ENCODE measurements at places on chromosomes 6 and 20.
A peak's percentile ranks its signal among the peaks of the same experiment; 100 is the strongest.

DNA sequence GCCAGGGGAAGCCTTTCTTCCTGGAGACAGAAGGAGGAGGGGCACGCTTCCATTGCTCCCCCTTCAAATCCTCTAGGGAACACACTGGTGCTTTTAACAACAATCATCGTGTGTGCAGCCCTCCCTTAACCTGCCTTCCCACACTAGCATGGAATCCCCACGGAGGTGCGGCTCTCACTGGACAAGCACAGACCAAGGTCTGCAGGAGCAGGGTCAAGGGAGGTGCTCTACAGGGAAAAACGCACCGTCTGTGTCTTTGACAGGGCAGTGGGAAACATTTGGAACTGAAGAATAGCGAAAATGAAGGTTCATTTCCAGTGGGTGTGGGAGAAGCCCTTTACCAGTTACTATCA is 527.1 kb downstream of the QKI start:
- H3K27ac ChIP-seq = no peak overlapping the region
- peak overlapping the region; percentile 27 for H3K4me3 ChIP-seq
- DNase-seq = no peak
- no peaks in the 10 kb centered on the region for H3K36me3 ChIP-seq

DNA sequence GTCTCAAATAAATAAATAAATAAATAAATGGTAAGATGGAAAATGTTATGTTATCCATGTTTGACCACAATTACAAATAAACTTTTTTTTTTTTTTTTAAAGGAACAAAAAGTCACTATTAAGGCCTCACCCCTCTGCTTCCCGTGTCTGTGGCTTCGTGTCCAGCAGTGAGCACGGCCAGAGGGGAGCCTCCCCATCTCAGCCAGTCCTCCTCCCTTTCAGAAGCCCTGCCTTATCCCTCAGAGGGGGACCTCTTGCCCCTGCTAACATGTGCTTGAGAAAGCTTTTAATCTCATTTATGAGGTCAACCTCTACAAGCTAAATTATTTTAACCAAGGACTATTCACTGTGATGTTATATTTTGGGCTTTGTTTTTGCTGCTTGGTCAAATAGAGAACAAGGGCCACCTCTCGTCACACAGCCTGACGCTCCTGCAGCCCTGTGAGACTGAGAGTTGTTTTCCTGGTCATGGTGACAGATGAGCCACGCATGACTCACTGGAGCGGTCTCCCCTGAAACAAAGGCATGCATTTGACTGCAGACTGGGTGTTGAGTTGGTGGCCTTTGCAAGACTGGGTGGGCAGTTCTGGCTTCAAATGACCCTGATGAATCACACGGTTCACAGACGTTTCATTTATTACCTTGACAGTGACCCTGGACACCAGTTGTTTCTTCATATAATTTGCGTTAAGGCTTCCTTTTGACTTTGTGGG is 131.8 kb downstream of the TIAM2 start:
- no peaks in the 10 kb centered on the region for H3K4me1 ChIP-seq
- no peaks in the 10 kb centered on the region for H3K27me3 ChIP-seq
- no peak for DNase-seq
- no peak overlapping the region for H3K27ac ChIP-seq

DNA sequence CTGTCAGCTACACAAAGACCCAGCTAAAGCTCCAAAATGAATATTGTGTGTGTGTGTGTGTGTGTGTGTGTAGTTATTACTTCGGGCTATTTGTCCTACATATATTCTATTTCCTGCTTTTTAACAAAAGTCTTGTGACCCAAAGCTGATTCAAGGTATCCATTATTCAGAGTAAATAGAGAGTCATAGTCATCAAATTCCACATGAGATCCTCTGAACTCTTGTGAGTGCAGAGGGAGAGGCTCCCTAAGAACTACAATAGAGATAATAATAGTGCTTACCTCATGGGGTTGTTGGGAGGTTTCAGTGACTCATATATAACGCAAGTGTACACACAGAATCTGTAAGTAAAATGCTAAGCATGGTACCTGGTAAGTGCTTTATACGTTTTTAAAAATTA is 95.6 kb upstream of the SHLD1 start:
- H3K36me3 ChIP-seq = no peaks in the 10 kb centered on the region
- H3K27me3 ChIP-seq = no peaks in the 10 kb centered on the region

DNA sequence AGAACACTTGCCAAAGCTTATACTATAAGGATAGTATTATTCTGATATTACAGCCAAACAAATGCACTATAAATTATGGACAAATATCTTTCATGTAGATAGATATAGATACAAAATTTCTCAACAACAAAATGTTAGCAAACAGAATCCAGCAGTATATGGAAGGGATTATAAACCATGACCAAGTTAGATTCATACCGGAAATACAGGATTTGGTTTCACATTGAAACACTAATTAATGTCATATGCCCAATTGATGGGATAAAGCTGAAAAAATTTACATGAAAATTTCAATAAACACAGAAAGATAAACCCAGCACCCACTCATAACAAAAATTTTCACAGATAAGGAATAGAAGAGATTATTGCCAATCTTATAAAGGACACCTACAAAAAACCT is 770.3 kb upstream of the SLC35B3 start:
- H3K27ac ChIP-seq = no peak overlapping the region
- no peaks in the 10 kb centered on the region for H3K27me3 ChIP-seq
- no peak for DNase-seq
- no peaks in the 10 kb centered on the region for H3K4me1 ChIP-seq
- H3K4me3 ChIP-seq = no peak overlapping the region
- no peaks in the 10 kb centered on the region for H3K36me3 ChIP-seq

- no peak overlapping the region for H3K27ac ChIP-seq
- H3K36me3 ChIP-seq = no peaks in the 10 kb centered on the region
- no peaks in the 10 kb centered on the region for H3K4me1 ChIP-seq
- no peak overlapping the region for H3K4me3 ChIP-seq
Observed at GRCh38 chr6:91824331-91824730, 1237.5 kb upstream of the MAP3K7 start.

- no peak overlapping the region for H3K27ac ChIP-seq
- no peak for DNase-seq
- H3K4me3 ChIP-seq = no peak overlapping the region
- H3K36me3 ChIP-seq = no peaks in the 10 kb centered on the region
- H3K4me1 ChIP-seq = peaks cover 5% of the 10 kb centered on the region
Observed at GRCh38 chr6:40398034-40398691, 189.0 kb downstream of the LRFN2 start.

DNA sequence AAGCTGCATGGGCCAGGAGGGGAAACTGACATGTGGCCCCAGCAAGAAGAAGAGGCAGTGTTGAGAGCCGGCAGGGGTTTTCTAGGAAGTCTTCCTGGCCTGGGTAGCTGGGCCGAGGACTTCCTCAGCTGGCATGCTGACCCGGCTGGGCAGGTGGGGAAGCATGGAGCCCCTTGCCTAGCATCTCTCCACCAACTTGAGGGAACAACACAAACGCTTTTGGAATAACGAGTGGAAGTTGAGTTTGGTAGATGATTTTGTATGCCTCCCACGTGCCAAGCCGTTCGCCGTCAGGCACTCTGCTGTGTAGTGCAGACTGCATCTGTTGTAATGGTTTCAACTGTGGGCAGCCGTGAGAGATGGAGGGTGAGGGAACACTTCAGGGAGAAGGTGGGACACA is 7.3 kb downstream of the TMEM181 start:
- H3K36me3 ChIP-seq = no peaks in the 10 kb centered on the region
- no peak overlapping the region for H3K27ac ChIP-seq
- DNase-seq = no peak
- H3K4me3 ChIP-seq = no peak overlapping the region
- H3K27me3 ChIP-seq = no peaks in the 10 kb centered on the region
- peaks cover under 1% of the 10 kb centered on the region for H3K4me1 ChIP-seq

DNA sequence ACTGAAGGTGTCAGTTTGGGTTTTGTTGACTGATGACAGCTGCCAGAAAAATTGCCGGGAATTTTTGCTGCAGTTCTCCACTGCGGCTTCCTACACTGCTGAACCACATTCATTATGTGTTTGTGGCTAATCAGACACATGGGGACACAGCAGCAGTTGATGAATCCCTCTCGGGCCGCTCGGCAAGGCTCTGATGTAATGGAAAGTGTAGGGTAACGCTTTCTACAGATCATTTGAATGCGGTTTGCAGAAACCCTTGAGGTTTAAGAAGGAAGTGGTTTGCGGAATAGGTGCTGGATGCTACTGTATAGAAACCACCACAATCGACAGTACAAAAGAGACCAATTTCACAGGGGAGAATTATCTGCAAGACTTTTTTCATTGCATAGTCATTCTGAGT is 138.7 kb upstream of the SASH1 start:
- H3K4me1 ChIP-seq = no peaks in the 10 kb centered on the region
- H3K36me3 ChIP-seq = no peaks in the 10 kb centered on the region
- no peaks in the 10 kb centered on the region for H3K27me3 ChIP-seq
- no peak overlapping the region for H3K27ac ChIP-seq

DNA sequence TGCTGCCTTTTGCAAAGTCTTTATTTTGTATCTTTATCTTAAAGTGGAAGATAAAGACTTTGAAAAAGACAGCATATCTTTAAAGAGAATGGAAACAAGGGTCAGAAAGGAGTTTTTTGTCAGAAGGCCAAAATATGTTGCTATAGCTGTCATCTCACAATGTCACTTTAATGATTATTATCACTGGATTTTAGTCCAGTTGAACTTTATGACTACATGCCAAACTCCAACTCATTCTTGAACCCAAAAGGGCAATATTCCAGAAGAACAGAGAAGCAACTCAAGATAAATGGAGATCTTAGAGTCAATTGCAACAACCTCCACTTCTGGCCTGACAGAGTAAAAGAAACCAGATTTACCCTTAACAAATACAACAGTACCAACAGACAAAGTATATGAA is 47.3 kb upstream of the CLIC5 start:
- no peaks in the 10 kb centered on the region for H3K4me1 ChIP-seq
- H3K27ac ChIP-seq = no peak overlapping the region
- H3K36me3 ChIP-seq = no peaks in the 10 kb centered on the region
- H3K27me3 ChIP-seq = no peaks in the 10 kb centered on the region

DNA sequence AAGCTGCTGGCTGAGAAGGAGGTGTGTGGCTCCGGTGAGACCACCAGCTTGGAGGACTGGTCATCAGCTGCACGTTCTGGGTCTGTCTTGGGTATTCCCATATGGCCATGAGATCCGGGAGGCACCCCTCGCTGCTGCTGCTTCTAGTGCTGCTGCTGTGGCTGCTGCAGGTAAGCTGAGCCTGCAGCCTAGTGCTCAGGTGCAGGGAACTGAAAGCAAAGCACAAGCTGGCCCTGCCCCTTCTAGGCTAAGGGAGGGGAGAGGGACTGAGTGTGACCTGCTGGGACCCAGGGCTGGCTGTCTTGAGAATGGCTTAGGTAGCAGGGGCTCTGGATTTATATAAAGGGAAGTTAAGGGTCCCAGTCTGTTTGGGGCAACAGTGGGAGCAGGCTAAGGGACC is 403 bp downstream of the CDH26 start:
- H3K4me1 ChIP-seq = no peaks in the 10 kb centered on the region
- H3K4me3 ChIP-seq = no peak overlapping the region
- no peak for DNase-seq

GRCh38 chr20:9270831-9271230 is 201.9 kb downstream of the PLCB4 start:
- DNase-seq = no peak
- H3K4me1 ChIP-seq = peaks cover 8% of the 10 kb centered on the region
- no peaks in the 10 kb centered on the region for H3K27me3 ChIP-seq
- H3K36me3 ChIP-seq = no peaks in the 10 kb centered on the region

DNA sequence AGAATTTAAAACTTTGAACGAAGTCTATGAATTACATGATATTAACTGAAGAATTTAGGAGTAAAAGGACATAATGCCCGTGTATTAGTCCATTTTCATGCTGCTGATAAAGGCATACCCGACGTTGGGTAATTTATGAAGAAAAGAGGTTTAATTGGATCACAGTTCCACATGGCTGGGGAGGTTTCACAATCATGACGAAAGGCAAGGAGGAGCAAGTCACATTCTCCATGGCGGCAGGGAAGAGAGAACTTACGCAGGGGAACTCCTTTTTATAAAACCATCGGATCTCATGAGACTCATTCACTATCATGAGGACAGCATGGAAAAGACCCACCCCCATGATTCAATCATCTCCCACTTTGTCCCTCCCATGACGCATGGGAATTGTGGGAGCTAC is 210.6 kb downstream of the CD83 start:
- DNase-seq = no peak
- no peaks in the 10 kb centered on the region for H3K4me1 ChIP-seq
- no peak overlapping the region for H3K4me3 ChIP-seq
- no peaks in the 10 kb centered on the region for H3K27me3 ChIP-seq
- H3K36me3 ChIP-seq = no peaks in the 10 kb centered on the region

DNA sequence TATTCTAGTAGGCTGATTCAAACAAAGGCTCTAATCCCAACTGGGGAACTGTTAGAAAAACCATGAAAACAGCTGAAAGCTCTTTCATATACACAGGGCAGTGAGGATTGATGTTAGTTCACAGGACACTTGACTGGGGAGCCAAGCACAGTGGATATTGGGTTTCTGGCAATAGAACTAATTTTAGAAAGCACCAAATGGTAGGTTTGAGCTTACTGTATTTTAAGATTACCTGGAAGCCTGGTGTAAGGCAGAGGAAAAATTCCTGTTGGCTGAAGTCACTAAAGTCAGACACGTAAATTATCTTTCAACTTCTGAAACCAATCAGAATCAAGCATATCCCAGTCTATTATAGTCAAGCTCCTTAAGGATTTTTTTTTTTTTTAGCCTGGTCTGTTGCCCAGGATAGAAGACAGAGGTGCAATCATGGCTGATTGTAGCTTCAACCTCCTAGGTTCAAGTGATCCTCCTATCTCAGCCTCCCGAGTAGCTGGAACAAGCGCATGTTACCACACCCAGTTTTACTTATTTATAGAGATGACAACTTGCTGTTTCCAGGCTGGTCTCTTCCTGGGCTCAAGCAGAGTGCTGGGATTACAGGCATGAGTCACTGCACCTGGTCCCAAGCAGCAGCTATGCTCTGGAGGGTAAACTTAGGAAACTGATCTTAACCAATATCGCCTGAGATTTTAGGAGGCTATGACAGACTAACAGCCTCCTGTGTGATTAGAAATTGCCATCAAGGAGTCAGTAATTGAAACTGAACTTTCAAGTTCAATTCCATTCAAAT is 32.5 kb upstream of the SYNCRIP start:
- H3K4me1 ChIP-seq = peaks cover 24% of the 10 kb centered on the region
- DNase-seq = no peak
- H3K36me3 ChIP-seq = no peaks in the 10 kb centered on the region
- H3K27me3 ChIP-seq = no peaks in the 10 kb centered on the region

GRCh38 chr6:99821164-99821563 is 172.9 kb downstream of the MCHR2 start:
- H3K4me3 ChIP-seq = no peak overlapping the region
- no peaks in the 10 kb centered on the region for H3K4me1 ChIP-seq
- no peaks in the 10 kb centered on the region for H3K27me3 ChIP-seq
- no peak overlapping the region for H3K27ac ChIP-seq
- H3K36me3 ChIP-seq = no peaks in the 10 kb centered on the region

GRCh38 chr6:170575250-170575649 is 9.2 kb downstream of the PDCD2 start:
- no peak overlapping the region for H3K4me3 ChIP-seq
- no peaks in the 10 kb centered on the region for H3K27me3 ChIP-seq
- no peaks in the 10 kb centered on the region for H3K4me1 ChIP-seq
- H3K27ac ChIP-seq = no peak overlapping the region
- peaks cover 44% of the 10 kb centered on the region for H3K36me3 ChIP-seq
- no peak for DNase-seq
